ENCODE measurements at places on chromosomes 16 and 17.
A peak's percentile ranks its signal among the peaks of the same experiment; 100 is the strongest.

DNA sequence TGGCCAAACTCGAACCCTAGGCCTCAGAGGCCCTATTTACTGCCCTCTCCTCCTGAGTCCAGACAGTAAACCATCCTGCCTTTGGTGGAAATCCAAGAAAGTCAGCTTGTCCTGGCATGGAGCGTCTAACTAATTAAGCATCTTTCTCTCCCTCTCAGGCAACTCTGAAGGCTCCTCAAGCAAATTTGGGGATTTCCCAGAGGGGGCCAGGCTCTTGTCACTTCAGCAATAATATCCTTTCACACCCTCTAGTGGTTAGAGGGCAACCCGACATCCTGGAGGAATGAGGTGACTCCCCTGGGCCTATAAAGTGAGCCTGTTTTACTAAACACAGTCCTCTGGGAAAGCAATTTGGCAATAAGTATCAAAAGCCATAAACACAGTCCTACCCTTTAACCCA lies 60.4 kb downstream of the NOG start:
- DNase-seq: no peak

- no peak for DNase-seq
These were observed 36.7 kb downstream of the ARHGAP17 start for GRCh38 chr16:24978370-24978914.

DNA sequence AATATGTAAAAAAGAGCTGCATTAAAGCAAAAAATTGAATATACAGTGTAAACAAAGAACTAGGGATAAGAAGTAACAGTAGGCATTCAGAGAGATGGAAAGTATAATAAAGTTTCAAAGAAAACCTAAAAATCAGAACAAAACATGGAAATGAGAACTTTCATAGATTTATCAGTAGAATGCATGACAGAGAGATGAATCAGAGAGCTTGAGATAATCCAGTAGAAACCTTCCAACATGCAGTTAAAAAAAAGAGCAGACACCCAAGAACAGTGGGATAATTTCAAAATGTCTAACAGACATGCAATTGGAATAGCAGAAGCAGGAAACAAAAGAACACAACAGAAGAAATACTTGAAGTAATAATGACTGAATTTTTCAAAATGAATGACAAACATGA lies 1384.2 kb downstream of the CDH11 start:
- DNase-seq: no peak

DNA sequence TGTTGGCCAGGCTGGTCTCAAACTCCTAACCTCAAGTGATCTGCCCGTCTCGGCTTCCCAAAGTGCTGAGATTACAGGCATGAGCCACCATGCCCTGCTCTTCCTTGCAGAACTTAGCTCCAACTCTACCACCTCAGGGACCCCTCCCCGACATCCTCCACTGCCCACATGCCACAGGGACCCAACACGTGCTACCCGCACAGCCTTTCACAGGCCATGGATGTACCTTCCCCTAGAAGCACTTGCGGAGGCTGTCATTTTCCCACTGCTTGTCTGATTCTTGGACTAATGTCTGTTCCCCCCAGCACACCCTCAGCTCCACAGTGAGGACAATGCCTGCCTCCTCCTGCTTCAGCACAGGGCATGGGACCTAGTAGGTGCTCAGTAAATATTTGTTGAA lies 147.4 kb downstream of the ZNF423 start:
- no peak for DNase-seq

- DNase-seq: no peak
These were observed 397.0 kb upstream of the CCL2 start for GRCh38 chr17:33858121-33858520.

DNA sequence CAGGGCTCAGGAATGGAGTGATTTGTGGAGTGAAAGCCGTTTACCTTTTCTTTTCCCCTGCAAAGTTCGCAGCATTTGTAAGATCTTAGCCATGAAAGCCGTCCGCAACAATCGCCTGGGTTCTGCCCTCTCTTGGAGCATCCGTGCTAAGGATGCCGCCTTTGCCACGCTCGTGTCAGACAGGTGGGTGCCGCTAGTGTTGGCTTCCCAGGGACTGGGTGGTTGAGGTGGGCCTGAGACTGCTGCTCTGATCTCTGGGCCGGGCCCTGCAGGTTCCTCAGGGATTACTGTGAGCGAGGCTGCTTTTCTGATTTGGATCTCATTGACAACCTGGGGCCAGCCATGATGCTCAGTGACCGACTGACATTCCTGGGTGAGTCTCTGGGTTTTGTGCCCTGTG lies 27.3 kb downstream of the NUP85 start:
- DNase-seq: no peak

DNA sequence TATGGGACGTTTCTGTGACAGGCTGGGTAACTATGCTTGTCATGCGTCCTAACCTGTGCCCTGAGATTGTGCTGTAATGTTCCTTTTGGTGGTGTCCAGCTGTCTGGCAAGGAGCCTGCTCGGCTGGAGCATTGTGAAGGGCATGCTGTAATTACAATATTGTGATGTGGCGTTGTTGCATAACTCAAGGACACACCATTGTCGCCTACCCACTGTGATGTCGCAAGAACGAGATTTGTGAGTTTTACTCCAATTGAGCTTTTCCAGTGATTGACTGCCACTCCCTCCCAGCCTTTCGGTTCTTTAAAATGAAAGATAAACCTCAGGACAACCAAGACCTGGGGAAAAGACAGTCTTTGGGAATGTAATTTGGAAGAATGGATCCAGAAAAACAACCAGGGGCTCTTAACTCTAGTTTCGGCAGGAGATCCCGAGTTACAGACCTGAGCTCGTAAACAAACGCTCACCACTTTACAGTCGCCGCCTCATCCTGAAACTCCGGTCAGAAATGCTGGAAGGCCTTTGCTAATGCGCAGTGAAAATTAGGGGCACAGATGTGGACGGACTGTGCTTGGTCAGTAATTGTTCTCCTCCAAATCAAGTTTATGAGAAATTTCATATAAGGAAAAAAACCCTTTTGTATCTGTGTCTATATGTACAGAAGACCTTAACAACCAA lies 1.3 kb downstream of the ZNF750 start:
- DNase-seq: peak; percentile 75

- peak; percentile 59 for DNase-seq
These were observed 19.5 kb downstream of the SIAH1 start for GRCh38 chr16:48365601-48366164.

DNA sequence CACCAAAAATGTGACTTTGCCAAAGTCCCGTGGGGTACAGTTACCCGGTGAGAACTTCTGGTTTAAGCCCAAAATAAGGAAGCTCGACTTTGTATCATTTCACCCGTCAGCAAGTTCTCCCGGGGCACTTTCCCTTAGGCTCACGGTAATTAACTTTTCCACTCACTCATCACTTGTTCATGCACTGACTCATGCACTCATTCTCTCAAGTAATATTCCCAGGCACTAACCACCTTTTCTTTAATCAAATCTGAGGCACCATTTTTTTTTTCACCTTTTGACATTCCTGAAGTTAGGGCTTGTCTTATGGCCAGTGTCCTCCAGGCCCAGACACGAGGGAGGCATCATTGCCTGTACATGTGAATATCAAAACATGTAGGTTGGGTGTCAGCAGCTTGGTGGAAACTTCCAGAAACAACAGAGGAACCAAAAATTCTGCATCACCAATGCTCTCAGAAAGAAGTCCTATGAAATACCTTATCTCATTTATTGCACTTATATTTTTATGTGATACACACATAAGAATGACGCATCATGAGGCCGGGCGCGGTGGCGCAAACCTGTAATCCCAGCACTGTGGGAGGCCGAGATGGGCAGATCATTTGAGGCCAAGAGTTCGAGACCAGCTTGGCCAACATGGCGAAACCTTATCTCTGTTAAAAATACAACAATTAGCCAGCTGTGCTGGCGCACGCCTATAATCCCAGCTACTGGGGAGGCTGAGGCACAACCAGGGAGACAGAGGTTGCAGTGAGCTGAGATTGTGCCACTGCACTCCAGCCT lies 36.1 kb upstream of the ATP2C2 start:
- no peak for DNase-seq

- DNase-seq: no peak
These were observed 3.7 kb downstream of the TRAF7 start for GRCh38 chr16:2159175-2159838.

- no peak for DNase-seq
These were observed 16.1 kb upstream of the KCNJ12 start for GRCh38 chr17:21360048-21360447.

- no peak for DNase-seq
These were observed 591.4 kb downstream of the TMEM114 start for GRCh38 chr16:7998789-7999453.

DNA sequence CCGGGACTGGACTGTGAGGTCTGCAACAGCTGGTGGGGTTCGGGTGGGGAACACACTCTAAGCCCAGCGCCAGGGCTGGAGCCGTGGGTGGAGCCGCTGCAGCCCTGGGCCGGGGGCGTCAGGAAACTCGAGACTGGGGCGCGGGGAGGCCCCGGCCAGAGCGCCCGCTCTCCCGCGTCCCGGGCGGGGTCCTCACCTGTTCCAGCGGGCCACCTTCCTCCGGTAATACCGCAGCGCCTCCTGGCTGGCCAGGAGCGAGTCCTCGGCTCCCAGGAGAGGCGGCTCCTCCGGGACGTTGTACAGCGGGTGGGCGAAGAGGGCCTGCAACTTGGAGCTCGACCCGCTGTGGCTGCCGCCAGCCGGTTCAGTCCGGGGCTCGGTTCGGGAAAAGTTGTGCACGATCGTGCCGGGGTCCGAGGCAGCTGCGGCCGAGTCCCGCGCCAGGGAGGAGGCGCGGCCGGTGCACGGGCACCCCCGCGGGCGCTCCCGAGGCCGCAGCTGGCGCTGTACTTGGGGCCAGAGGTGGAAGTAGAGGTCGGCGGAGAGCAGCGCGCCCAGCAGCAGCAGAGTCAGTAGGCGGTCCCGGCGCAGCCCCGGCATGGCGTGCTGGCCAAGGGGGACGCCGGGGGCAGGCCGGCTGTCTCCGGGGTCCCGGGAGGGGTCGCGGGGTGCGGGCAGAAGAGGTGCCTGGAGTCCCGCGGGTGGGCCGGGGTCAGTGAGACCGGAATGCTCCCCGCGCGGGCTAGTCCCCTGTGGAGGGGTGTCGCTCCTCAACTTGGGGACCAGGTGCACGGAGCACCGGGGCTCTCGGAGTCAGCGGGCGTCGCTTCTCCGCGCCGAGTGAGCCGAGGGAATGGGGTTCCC lies 868 bp downstream of the FAM20A start:
- peak; percentile 54 for DNase-seq

GRCh38 chr16:69814078-69814477 lies 51.9 kb downstream of the WWP2 start:
- no peak for DNase-seq

GRCh38 chr17:12040478-12040877 lies 19.8 kb downstream of the MAP2K4 start:
- no peak for DNase-seq

GRCh38 chr16:79369796-79370195 lies 230.7 kb downstream of the MAF start:
- no peak for DNase-seq

DNA sequence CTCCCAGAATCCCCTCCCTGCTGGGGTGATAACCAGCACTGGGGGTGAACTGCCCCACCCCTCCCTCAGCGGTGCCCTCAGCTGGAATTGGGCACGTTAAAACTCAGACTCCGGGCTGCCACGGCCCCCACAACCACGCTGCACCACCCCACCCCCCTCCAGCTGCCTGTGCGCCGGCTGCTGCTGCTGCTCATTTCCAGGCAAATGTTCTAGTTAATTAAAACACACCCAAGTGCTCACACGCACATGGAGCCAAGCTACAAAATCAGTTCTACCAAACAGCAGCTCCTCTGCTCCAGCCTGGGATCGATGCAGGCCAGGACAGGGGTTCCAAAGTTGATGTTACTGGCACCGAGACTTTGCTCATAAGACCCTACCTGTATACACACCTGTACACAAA lies 180.5 kb downstream of the ZNF423 start:
- no peak for DNase-seq

- no peak for DNase-seq
These were observed 41.6 kb upstream of the RNFT1 start for GRCh38 chr17:60006160-60006559.

GRCh38 chr17:15944759-15945526 lies at the start of gene ADORA2B:
Gene ADORA2B (plus strand): TSS chr17:15945130. CDS start chr17:15945249, 119 bp downstream.
- peak; percentile 79 for DNase-seq

DNA sequence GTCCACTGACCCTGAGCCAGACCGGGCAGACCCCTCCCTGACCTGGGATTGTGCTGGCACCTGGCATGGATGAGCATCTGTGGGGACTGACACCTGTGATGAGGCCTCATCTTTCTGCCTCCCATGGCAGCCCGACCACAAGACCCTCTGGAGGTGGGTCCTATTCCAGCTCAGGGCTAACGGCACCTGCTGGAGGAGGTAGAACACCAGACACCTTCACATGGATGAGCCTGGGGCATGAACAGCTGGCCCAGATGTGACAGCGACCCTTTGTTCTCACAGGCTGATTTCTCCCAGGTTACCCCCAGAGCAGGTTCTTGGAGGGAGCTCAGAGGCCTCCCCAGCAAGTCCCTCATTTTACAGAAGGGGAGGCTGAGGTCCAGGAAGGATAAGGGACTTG lies 46.4 kb upstream of the PIK3R6 start:
- no peak for DNase-seq

- no peak for DNase-seq
These were observed 65.1 kb downstream of the SDR42E1 start for GRCh38 chr16:81946206-81946605.

DNA sequence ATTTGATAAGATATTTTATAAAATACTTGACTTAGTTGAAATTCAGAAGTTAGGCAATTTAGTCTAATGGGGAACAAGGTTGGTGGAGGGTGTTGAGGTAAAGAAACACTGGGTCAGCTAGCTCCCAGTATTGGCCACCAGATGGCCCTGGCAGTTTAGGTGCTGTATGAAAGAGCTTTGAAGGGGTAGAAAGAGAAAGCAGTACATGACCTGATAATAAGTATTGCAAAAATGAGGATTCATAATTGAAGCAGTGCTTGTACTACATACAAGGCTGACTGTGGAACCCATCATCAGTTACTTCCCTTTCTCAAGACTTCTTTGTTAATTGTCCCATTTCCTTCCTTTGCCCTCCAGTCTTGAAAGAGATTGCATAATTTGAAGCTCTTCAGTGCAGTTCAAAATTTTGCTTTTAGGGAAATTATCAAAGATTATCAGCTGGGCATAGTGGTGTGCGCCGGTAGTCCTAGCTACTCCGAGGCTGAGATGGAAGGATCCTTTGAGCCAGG lies 29.4 kb downstream of the TANC2 start:
- DNase-seq: peak; percentile 38

- no peak for DNase-seq
These were observed 16.2 kb downstream of the MYLK3 start for GRCh38 chr16:46731691-46732555.

DNA sequence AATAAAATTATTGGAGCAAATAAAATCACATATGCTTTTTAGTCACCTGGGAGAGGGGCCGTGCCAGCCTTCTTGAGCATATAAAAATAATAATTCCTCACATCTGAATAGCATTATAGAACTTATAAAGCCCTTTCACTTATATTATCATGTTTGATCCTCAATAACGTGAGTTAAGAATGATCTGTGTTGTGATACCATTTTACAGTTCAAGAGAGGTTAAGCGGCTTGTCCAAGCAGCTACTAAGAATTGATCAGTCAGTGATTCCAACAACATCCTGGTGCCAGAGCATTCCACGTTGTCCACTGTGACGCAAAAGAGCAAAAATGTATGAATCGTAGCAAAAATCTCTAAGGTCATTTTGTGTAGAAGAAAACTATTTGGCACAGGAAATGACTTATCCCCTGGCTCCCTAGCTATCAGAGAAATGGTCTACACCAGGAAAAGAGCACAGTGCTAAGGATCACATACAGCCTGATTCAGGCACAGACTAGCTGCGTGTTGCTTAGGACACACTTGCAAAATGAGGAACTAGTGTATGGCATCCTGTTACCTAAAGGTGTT lies 33.0 kb downstream of the ANKFN1 start:
- no peak for DNase-seq

GRCh38 chr17:81306898-81307510 lies 11.9 kb upstream of the SLC38A10 start:
- no peak for DNase-seq
